ENCODE measurements at places on chromosomes 6 and 20.

- no peak for DNase-seq
Observed at GRCh38 chr6:154791556-154792317, 58.5 kb downstream of the SCAF8 start.

DNA sequence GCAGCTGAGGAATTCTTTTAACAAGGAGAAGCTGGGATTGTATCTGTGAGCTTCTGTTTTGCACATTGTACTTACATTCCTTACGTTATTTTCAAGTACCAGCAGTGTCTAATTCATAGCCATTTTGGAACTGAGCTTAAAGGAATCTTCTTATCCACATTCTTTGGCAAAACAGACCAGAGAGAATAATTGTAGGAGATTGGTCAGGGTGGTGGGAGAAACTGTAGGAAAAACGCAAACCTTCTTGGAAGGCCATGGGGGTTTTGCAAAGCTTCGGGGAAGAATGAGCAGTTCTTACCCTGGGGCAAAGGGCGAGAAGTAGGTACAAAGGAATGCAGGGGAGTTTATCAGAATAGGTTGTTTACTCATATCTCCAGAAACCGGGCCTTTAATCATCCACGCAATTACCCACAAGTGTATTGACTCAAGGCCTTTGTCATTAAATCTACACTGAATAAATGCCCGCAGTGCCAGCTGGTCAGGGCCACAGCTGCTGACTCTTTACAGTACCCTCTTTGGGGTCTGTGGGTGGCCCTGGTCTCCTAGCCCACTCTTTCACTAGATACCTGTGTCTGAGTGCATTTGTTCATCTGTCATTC lies 39.6 kb upstream of the SPTLC3 start:
- DNase-seq, result no peak

DNA sequence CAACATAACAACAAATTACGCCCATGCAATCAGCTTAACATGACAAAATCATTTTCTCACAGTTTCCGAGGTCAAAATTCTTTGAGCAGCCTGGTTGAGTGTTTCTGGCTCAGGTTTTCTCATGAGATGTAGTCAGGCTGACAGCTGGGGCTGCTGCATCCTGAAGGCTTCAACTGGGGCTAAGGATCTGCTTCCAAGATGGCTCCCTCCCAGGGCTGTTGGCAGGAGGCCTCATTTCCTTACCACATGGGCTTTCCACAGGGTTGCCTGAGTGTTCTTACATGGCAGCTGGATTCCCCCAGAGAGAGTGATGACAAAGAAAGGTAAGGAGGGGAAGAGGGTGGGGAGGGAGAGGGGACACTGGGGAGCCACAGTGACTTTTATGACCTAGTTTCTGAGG lies 63.1 kb upstream of the NNAT start:
- DNase-seq, result no peak

GRCh38 chr20:48483334-48484066 lies 344.3 kb downstream of the PREX1 start:
- DNase-seq, result no peak

GRCh38 chr6:15265787-15266186 lies 19.9 kb downstream of the JARID2 start:
- DNase-seq, result no peak

DNA sequence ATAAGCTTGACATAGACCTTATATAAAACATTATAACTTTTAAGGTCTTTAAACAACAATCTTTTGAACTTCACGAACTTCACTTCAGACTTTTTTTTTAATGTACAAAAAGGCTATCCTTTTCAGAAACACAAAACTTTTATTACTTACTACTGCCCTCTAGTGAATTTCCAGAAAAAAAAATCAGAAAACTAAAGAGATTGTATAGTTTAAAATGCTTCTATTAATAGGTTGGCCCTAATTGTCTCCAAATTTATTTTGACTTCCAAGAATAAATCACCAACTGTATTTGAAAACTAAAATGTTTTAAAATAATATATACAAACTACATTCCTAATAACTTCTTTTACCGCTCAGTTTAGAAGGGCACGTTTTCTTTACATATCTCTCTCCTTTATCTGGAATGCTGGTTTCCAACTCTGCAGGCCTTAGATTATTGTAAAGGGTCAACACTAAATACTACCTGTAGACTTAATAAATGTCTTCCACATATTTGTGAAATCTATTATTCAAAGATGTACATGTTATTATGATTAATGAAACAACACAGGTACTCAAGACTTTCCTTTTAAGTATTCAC lies 66.8 kb downstream of the LMBRD1 start:
- DNase-seq, result no peak

DNA sequence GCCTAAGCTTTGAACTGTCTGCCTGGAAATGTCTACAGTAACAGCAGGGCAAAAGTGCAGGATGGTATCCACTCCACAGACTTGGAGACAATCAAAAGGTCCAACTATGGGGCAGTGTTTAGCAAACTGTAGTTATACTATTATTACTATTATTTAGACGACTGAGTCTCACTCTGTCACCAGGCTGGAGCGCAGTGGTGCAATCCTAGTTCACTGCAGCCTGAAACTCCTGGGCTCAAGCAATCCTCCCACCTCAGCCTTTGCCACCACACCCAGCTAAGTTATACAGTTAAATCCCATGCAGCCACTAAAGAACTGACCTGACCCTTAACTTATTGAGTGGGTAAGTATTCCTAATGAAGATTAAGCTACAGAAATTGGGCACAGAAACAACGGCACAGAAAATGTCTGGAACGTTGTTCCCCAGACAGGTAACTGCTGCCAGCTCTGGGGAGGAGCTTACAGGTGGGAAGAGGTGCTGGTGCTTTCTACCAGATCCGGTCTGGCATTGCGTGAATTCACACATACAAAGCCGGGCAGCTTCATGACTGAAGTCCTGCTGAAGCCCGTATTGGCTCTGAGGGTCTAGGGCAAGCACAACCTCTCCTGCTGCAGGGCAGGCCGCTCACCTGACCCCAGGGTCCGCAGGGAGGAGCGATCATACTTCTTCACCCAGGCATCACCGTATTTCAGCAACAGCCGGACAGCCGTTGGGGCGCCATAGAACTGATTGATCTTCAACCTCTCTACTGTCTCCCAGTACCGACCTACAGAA lies 27.0 kb upstream of the APMAP start:
- no peak for DNase-seq

GRCh38 chr20:11380283-11380682 lies 537.4 kb upstream of the BTBD3 start:
- no peak for DNase-seq

DNA sequence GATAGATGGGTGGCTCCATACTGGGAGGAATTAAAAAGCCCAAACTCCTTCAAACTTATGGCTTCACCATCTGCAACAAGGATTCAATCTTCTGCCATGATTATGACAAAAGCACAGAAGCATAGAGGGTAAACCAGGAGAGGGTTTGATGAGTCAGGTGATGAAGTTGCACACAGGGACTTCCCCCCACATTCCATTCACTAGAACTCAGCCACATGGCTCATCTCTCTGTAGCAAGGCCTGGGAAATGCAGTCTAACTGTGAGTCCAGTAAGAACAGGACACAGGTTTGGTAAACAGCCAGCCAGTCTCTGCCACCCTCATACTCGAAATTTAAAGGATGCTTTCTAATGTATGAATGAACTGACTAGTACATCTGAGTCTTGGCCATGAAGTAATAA lies 142.9 kb downstream of the HIVEP2 start:
- peak; percentile 77 for DNase-seq

DNA sequence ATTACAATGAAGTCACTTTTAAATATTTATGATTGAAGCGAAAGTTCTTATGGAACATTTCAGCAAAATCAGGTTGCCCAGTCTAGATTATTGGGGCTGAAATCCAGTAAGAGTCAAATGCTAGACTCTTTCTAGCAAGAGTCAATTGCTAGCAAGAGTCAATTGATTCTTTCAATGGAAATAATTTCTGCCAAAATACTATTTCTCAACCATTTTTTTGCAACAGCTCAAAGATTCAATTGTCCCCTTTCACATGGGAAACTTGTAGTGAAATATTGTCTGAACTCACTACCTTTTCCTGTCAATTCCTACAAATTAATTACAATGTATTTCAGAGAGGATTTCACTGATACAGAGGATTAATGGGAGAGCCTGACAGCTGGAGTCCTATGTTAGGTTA lies 78.3 kb downstream of the MAP7 start:
- no peak for DNase-seq

GRCh38 chr20:47181056-47181862 lies 175.2 kb downstream of the ZMYND8 start:
- peak; percentile 55 for DNase-seq

DNA sequence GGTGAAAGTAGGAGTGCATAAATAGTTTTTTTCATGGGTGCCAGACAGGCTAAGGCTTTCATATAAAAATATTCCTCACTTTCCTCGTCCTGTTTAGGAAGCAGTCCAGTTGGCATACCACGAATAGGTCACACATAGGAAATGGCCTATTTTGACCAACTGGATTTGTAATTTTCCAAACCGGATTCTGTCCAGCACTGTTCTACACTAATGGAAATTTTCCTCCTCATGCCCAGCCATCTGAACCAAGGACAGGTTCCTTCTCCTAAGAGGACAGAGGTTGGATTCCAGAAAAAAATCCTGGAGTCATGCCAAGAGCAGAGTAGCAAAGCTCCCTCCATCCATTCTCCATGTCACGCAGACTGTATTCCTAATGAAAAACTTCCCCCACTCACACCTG lies 43.1 kb downstream of the PANK2 start:
- no peak for DNase-seq

DNA sequence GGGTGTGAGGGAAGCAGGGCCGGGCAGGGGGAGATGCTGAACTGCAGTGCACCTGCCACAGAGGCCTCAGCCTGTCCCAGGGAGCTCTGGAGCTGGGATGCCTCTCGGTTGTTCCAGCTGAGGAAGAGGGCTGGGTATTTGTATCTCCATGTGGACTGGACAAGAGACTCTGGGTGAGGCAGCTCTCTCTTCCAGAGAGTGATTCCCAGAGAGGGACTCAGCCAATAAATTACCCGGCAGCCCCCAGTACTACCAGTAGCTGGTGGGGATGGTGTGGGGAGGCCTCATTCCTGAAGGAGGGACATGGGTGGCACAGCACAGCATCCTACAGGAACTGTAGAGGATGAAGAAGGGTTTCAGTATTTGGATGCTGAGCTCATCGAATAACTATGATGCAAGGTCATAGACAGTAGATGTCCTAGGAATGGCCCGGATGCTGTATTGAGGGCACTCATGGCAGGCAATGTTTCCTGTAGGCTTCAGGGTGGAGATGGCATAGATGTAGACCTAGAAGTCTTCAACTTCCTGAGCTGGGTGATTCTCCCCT lies 1.4 kb downstream of the FGD2 start:
- no peak for DNase-seq

GRCh38 chr6:91291071-91291470 lies 704.2 kb upstream of the MAP3K7 start:
- no peak for DNase-seq

GRCh38 chr20:59662856-59663512 lies 58.6 kb downstream of the PHACTR3 start:
- no peak for DNase-seq

- DNase-seq, result no peak
Observed at GRCh38 chr20:47850146-47850545, 64.9 kb upstream of the SULF2 start.

- DNase-seq, result no peak
Observed at GRCh38 chr6:131250122-131250521, 114.9 kb downstream of the AKAP7 start.

- DNase-seq, result peak; percentile 27
Observed at GRCh38 chr6:107304421-107305025, 154.8 kb downstream of the PDSS2 start.

GRCh38 chr20:57732226-57732625 lies 22.4 kb upstream of the PMEPA1 start:
- no peak for DNase-seq

GRCh38 chr6:156686301-156686994 lies 90.7 kb upstream of the ARID1B start:
- DNase-seq, result peak; percentile 44

- DNase-seq, result no peak
Observed at GRCh38 chr20:54650052-54650719, 174.8 kb downstream of the DOK5 start.

- DNase-seq, result peak; percentile 28
Observed at GRCh38 chr6:154738551-154738961, 5.3 kb downstream of the SCAF8 start.

DNA sequence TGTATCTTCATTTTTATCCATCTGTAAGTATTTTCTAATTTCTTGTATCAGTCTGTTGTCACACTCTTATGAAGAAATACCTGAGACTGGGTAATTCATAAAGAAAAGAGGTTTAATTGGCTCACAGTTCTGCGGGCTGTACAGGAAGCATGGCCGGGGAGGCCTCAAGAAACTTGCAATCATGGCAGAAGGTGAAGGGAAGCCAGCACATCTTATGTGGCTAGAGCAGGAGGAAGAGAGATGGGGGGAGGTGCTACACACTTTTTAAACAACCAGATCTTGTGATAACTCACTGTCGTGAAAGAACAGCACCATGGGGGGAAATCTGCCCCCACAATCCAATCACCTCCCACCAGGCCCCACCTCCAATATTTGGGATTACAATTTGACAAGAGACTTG lies 10.9 kb upstream of the BCKDHB start:
- no peak for DNase-seq
